ENCODE measurements at places on chromosomes 7 and 10. TPM values are rescaled to one million over a fixed set of nuclear protein-coding genes. Genes with fewer than 3 reads are reported as not detected.

Gene SNX13
- total RNA-seq, result 33.8 TPM

Gene LRIT1
- total RNA-seq, result not detected

Gene MKRN1
- 29.7 TPM for total RNA-seq

DNA sequence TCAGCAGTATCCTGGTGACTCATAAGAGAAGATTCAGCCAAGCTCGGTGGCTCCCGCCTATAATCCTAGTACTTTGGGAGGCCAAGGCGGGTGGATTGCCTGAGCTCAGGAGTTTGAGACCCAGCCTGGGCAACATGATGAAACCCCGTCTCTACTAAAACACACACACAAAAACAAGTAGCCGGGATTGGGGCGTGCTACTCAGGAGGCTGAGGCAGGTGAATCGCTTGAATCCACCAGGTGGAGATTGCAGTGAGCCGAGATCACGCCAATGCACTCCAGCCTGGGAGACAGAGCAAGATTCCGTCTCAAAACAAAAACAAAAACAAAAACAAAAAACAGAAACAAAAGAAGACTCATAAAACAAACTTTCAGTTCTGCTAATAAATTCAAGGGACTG lies 551.1 kb upstream of the POT1 start:
- DNase-seq, result no peak

DNA sequence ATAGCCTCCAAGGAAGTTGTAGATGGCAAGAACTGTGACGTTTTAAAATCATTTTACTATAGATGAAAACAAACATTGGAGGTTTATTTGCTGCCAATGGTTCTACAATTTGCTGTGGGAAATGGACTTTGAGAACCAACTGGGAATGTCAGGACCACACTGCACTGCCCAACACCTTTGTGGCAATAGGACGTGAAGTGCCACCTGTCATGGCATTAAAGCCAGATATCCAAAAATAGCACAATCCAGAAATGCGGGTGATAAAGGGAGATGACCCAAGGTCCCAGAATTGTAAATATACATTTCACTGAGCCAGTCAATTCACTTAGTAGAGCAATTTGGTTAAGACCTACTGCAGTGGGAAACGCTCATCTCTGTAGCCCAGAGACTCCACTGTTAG lies 116.4 kb downstream of the MPP7 start:
- no peak for DNase-seq

DNA sequence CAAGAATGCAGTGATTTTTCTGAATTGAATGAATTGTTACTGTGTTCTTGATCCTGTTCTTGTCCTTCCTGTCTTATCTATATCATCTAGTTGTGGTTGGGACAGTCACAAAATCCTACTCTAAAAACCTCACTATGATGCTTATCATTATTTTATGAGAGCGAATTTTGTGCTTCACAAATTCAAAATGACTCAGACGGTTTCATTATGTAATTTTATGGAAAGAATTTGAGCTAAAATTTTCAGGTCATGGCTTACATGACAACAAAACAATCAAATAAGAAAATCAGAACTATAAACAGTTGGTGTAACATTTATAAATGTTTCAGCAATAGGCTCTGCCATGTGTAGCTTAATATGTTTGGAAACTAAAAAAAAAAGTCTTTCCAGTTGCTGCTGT lies 6.9 kb downstream of the PRKAR2B start:
- no peak for DNase-seq

- peak; percentile 15 for DNase-seq
Measured at GRCh38 chr10:59750155-59750945, 2.9 kb downstream of the MRLN start.

DNA sequence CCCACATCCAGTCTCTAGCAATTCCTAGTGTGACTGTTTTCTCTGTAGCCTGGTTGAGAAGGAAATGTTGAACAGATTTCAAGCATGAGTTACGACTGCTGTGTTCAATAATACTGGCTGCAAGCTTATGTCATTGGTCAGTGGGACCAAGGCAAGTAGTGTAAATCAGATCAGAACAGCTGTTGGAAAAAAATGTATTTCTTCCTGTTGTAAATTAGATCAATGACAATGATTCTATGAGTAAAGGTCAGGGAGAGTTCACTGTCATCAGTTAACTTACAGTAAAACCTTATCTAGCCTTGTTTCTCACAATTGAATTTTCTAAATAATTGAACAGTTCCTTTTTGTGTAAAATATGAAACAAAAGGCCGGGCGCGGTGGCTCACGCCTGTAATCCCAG lies 6.7 kb downstream of the OTUD1 start:
- DNase-seq, result no peak

DNA sequence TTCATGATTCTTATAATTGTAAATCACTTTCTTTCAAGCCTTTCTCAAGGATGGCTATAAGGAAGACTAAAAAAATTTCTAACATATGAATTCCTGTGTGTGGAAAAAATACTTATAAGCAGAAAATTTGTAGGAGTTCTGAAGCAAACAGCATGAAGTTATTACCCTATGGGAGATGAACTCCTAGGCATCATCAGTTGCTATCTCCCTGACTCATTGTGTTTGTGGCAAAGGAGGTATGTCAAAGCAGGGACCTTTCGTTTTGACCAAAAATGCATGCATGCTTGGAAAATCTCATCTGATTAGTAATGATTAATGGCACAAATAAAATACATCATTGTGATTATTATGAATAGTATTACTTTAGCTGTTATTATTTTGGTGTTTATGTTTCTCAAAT lies 59.4 kb downstream of the CALCR start:
- DNase-seq, result no peak
